ENCODE measurements at places on chromosomes 5 and 9. TPM values are rescaled to one million over a fixed set of nuclear protein-coding genes. Genes with fewer than 3 reads are reported as not detected.

The PCDHGC5 gene
- 0.19 TPM for total RNA-seq

The OSMR gene
- 4.3 TPM for total RNA-seq

The ANKRD31 gene
- total RNA-seq: 0.05 TPM

The OR1Q1 gene
- total RNA-seq: not detected

The ZNF454 gene
- 0.50 TPM for total RNA-seq

The IL9 gene
- total RNA-seq: not detected

The GARIN3 gene
- total RNA-seq: not detected

The EGFLAM gene
- total RNA-seq: 1.8 TPM

The S100Z gene
- 0.33 TPM for total RNA-seq

The PAEP gene
- total RNA-seq: not detected

The NIM1K gene
- total RNA-seq: not detected

The WWC1 gene
- 5.9 TPM for total RNA-seq

The DMRTA1 gene
- 11.6 TPM for total RNA-seq

The CCDC152 gene
- 0.08 TPM for total RNA-seq

The PDCD1LG2 gene
- total RNA-seq: 1.2 TPM

The ZNF879 gene
- total RNA-seq: 2.4 TPM

The BHMT2 gene
- total RNA-seq: 62.3 TPM

The SPAG8 gene
- 0.25 TPM for total RNA-seq

The COL27A1 gene
- total RNA-seq: 20.4 TPM

The FAM221B gene
- total RNA-seq: not detected

The ATOX1 gene
- total RNA-seq: 25.9 TPM

The ARSI gene
- 0.33 TPM for total RNA-seq

The BOD1 gene
- 16.0 TPM for total RNA-seq

The REEP5 gene
- total RNA-seq: 41.5 TPM

The CTNND2 gene
- 0.05 TPM for total RNA-seq

The BAAT gene
- total RNA-seq: 31.9 TPM

The IL4 gene
- total RNA-seq: not detected

The TOR4A gene
- 5.1 TPM for total RNA-seq

The AGXT2 gene
- 67.9 TPM for total RNA-seq

The KCNV2 gene
- total RNA-seq: not detected

The PPIP5K2 gene
- total RNA-seq: 38.6 TPM

The SLC36A2 gene
- total RNA-seq: not detected

The ATP10B gene
- 0.67 TPM for total RNA-seq

The DRD1 gene
- total RNA-seq: 0.17 TPM

The SPTLC1 gene
- 29.0 TPM for total RNA-seq

The MYMK gene
- not detected for total RNA-seq

The SAXO1 gene
- total RNA-seq: under 0.01 TPM

The SOX30 gene
- under 0.01 TPM for total RNA-seq

The CPEB4 gene
- 113 TPM for total RNA-seq
